ENCODE measurements at places on chromosomes 6 and 20.

DNA sequence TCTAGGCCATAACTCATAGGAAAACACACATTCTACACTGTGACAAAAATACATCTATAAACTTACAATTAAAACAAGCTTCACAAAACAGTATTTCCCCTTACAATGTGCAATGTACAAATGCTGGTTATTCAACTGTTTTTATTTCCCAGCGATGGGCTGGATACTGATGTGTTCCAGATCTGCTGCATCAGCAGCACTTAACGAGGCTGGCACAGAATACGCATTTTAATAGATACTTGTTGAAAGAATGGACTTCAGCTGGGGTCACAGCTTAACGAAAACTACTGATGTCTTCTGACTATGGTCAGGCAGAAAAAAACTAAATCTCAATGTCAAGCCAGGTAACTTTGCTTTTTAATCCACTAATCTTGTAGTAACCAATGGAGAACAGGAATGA is 70.9 kb downstream of the B4GALT5 start:
- ATAC-seq = no peak

DNA sequence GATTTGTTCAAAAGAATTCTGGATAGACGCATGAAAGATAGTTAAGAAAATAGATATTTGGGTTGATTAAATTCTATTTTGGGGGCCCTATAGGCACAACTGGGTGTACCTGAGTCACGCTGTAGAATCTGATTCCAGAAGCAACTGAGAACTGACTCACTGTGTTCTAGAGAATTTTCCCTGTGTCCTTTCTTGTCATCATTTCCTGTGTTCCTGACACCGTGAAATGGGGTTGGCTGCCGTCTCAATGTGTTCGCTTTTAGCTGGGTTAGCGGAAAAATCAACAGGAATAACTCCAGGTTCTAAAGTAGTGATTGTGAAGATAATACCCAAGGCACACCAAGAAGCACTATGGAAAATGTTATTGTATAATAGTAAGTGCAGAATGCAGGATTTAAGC is 5.0 kb downstream of the GCNT2 start:
- no peak for ATAC-seq

- no peak for ATAC-seq
These were observed 1.1 kb upstream of the DCBLD1 start for GRCh38 chr6:117481278-117481925.

- no peak for ATAC-seq
These were observed 2.5 kb upstream of the CASS4 start for GRCh38 chr20:56409521-56409920.

DNA sequence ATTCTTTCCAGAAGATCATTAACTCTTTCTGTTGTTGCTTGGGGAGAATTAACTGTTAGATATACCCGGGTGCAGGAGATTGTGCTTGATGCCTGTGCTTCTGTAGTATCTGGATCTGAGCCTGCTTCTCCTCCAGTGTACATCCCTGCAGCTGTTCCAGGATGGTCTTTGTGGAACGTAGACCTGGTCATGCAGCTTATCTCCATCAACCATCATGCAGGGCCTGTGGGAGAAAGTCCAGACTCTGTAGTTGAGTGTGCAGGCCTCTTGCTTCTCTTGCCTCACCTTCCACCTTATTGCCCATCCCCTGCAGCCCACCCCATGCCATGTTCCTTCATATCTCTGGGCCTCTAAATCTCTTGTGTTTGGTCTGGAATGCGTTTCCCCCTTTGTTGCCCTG is 75.3 kb upstream of the VSTM2L start:
- ATAC-seq = no peak

- ATAC-seq = no peak
These were observed 286.6 kb downstream of the TSHZ2 start for GRCh38 chr20:53258741-53259140.

GRCh38 chr6:139600343-139600742 is 225.9 kb upstream of the CITED2 start:
- no peak for ATAC-seq

GRCh38 chr6:139857143-139857542 is 482.7 kb upstream of the CITED2 start:
- ATAC-seq = no peak

GRCh38 chr6:111173341-111173740 is 86.0 kb downstream of the SLC16A10 start:
- ATAC-seq = no peak

DNA sequence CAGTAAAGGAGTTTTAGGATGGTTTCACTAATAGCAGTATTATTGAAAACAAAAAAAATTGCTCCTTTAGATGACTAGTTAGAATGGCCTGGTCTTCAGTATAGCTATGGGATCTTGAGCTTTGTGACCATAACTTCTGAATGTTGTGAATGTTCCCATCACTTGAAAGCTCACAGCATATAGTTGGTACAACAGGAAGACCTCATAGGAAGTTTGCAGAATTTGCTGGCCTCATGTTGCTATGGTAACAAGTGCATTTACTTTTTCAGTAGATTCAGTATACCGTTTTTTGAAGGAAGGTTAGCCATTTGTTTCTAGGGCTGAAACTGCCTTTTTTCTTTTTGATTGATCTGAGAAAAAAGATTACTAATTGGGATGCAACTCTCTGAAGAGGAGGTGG is 8.3 kb downstream of the PHF3 start:
- no peak for ATAC-seq

DNA sequence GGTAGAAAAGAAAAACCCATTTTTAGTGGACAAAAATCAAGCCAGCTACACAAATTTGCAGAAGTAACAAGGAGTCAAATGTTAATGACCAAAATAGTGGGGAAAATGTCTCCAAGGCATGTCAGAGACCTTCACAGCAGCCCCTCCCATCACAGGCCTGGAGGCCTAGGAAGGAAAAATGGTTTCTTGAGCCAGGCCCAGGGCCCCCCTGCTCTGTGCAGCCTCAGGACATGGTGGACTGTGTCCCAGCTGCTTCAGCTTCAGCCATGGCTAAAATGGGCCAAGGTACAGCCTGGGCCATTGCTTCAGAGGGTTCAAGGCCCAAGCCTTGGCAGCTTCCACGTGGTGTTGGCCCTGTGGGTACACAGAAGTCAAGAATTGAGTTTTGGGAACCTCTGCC is 82.5 kb upstream of the CLVS2 start:
- no peak for ATAC-seq

DNA sequence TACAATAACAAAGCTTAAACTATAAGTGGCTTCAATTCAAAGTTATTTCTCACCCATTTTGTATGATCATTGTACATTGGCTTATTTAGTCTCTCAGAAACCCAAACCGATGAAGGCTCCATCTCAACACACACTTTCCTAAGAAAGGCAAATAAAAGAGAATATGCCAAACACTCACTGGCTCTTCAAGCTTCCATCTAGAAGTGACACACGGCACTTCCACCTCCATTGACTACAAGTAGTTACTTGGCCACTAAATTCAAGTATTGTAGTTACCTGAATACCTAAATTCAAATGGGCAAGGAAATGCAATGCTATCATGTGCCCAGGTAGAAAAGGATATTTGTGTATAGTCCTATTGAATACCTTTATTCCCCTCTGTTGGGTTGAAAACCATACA is 170.6 kb downstream of the OGFRL1 start:
- ATAC-seq = no peak

DNA sequence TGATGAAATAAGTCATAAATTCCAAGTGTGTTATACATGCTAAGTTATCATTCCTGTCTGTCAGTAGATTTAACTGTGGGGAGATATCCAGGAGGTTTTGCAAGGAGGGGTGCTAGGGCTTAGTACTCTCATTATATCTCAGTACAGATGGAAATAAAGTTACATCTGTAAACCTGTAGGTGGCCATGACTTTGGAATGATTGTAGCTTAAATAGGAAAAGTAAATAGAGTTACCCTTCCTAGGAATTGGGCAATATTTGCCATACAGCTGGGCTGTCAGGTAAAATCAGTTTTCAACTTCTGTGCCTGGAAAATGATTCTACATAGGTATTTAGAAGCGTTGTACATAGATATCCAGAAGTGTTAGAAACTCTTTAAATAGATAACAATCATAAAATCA is 19.8 kb upstream of the TGM3 start:
- no peak for ATAC-seq

DNA sequence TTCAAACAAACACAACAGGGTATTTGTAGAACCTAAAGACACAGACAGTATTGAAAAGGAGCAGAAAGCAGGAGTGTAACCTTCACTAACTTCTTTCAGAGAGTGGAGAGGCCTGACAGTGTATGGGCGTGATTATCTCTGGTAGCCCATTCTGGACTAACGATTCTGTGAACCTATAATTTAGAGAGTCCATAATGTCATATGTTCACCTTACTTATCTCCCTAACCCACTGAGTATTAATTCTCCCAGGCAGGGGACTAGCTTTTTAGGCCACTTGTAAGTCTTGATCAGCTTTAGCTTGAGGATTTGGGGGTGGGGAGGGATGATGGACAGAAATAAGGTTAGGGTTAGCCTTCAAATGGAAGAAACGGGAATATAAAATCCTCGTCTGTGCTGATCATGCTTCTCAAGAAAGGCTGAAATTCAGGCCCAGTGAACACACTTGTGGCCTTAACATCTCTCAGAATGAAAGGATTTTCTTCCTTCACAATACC is 2.8 kb upstream of the PARD6B start:
- ATAC-seq = no peak

DNA sequence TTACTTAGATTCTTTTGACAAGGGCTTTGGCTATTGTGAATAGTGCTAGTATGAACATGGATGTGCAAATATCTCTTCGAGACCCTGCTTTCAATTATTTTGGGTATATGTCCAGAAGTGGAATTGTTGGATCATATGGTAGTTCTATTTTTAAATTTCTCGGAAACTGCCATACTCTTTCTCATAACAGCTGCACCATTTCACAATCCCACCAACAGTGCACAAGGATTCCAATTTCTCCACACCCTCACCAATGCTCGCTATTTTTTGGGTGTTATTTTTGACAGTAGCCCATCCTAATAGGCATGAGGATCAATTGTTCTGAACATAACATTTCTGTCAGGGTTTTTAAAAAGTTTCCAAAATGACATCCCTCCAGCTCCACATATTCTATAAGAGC is 69.2 kb upstream of the ESR1 start:
- ATAC-seq = no peak

GRCh38 chr20:50277064-50277415 is 86.4 kb downstream of the CEBPB start:
- no peak for ATAC-seq

All from motor neuron (in vitro differentiated cells).